Glutamatergic neuron (in vitro differentiated cells): ENCODE measurements at places on chromosomes 12 and 14. TPM values are rescaled to one million over a fixed set of nuclear protein-coding genes. Genes with fewer than 3 reads are reported as not detected.
A peak's percentile ranks its signal among the peaks of the same experiment; 100 is the strongest.

The GZMB gene
- not detected for total RNA-seq

The VRTN gene
- 0.15 TPM for total RNA-seq

DNA sequence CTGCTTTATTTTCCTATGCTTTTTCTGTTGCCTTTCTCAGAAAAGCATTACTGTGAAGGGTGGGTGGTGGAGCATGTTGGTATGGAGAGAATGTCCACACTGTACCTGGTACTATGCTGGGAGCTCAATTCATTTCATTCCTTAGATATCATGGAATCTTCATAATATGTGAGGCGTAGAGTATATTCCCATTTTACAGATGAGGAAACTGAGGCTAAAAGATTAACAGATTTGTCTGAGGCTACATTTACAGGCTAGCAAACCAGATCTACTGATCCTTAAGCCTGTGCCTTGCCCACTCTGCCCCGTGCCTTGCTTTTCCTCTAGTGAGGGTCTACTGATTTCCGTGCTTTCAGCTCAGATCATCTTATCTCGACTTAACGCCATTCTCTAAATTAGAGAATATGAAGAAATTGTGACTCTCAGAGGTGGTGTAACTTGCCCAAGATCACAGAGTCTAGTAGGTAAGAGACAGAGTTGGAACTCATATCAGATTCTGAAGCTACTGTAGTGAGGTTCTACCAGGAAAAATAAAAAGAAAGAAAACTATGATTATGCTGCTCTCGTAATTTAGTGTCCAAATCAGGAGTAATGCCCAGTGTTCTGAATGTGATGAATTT is 5.5 kb downstream of the GLRX5 start:
- DNase-seq: no peak
- H3K36me3 ChIP-seq: no peaks in the 10 kb centered on the region
- H3K4me1 ChIP-seq: peaks cover 30% of the 10 kb centered on the region
- H3K27me3 ChIP-seq: no peaks in the 10 kb centered on the region

The SSTR1 gene
- 8.2 TPM for total RNA-seq

GRCh38 chr14:100078997-100079725 is 13.9 kb downstream of the EVL start:
- peak; percentile 42 for DNase-seq

DNA sequence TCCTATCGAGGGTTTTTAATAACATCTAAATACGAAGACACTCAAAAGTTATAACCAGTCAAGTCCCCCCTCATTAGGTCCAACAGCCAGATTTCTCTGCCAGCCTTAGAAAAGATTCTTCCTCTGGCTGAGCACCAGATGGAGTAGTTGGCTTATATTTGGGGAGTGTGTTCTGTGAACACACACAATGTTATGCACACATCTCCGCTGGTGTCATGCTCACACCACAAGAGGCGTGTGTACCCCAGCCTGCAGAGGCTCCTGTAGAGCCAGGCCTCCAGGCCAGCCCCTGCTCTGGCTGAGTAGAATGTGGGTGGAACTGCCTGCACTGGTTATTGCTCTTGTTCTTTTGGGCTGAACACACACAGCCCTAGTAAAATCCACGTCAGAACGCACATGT is 64.0 kb downstream of the PIWIL1 start:
- H3K36me3 ChIP-seq: no peaks in the 10 kb centered on the region
- H3K4me3 ChIP-seq: no peak overlapping the region
- H3K27me3 ChIP-seq: no peaks in the 10 kb centered on the region
- DNase-seq: no peak
- no peaks in the 10 kb centered on the region for H3K4me1 ChIP-seq

DNA sequence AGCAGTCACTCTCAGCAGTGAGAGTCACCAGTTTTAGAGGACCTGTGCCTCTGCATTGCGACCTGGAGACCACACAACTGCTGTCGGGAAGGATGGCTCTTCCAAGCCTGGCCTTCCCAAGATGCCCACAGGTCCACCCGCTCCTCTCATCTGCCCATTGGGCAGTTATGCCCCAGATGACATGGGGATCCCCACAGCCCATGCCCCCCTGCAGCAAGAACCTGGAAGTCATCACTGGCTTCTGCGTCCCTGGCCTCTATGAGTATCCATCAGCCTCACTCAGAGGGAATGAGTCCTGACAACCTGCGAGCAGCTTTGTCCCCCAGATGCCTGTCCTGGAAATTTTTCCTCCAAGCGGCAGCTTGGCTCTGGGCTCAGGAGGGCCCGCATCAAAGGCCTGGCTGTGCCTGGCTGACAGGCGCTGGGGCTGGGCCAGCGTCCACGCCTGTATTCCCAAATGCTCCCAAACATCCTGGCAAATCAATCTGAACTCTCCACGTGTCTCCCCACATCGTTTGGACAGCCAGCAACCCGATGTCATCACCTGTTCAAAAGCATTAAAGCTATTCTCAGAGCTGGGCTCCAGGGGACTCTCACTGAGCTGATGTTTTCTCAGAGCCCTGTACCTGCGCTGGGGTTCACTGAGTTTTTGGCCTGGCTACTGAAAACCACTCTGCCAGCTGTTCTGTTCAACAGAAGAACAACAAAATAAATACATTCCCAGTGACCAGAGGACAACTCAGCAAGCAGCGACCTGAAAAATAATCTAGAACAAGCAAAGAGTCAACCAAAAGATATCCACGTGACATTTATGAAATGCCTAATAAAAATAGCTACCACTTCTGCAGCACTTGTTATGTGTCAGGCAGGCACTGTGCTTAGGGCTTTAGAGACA is 57.8 kb downstream of the CLMN start:
- no peak overlapping the region for H3K4me3 ChIP-seq
- DNase-seq: no peak
- peaks cover 11% of the 10 kb centered on the region for H3K4me1 ChIP-seq

The FOS gene
- 2.9 TPM for total RNA-seq

The HSPB8 gene
- total RNA-seq: 0.32 TPM

- H3K4me3 ChIP-seq: no peak overlapping the region
- DNase-seq: no peak
- H3K27me3 ChIP-seq: peaks cover 1% of the 10 kb centered on the region
- H3K27ac ChIP-seq: no peak overlapping the region
These were observed 16.2 kb upstream of the PCNX1 start for GRCh38 chr14:70890826-70891659.

- no peaks in the 10 kb centered on the region for H3K36me3 ChIP-seq
- no peaks in the 10 kb centered on the region for H3K4me1 ChIP-seq
- no peak overlapping the region for H3K27ac ChIP-seq
- H3K4me3 ChIP-seq: no peak overlapping the region
These were observed 166.9 kb upstream of the ATXN7L3B start for GRCh38 chr12:74370608-74371216.

The LRTM2 gene
- 14.6 TPM for total RNA-seq

The JAG2 gene
- total RNA-seq: 84.1 TPM

- H3K27ac ChIP-seq: no peak overlapping the region
- H3K36me3 ChIP-seq: peaks cover 12% of the 10 kb centered on the region
- no peak for DNase-seq
- H3K4me1 ChIP-seq: no peaks in the 10 kb centered on the region
These were observed 298.1 kb upstream of the FOXG1 start for GRCh38 chr14:28468191-28469151.

DNA sequence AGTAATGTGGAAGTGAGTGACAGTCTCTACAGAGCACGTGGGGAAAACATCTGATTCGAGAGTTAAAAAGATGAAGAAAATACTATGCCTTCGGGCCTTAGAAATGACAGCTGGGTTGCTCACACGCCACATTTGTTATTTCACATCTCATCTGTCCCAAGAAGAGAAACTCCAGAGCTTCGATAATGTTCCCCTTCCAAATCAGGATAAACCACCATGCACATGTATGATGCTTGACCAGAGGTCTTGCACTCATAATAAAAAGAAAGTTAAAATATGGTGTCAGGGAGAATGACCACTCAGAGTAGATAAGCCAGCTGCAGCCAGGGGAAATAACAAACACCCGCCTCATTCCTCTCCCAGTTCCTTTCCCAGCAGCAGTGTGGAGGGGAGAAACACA is 34.6 kb downstream of the NIN start:
- H3K4me3 ChIP-seq: peak overlapping the region; percentile 69
- no peak for DNase-seq
- peaks cover 61% of the 10 kb centered on the region for H3K4me1 ChIP-seq
- H3K27ac ChIP-seq: peak overlapping the region; percentile 90
- peaks cover 7% of the 10 kb centered on the region for H3K36me3 ChIP-seq

The CLEC2B gene
- total RNA-seq: not detected

The AQP2 gene
- total RNA-seq: not detected

DNA sequence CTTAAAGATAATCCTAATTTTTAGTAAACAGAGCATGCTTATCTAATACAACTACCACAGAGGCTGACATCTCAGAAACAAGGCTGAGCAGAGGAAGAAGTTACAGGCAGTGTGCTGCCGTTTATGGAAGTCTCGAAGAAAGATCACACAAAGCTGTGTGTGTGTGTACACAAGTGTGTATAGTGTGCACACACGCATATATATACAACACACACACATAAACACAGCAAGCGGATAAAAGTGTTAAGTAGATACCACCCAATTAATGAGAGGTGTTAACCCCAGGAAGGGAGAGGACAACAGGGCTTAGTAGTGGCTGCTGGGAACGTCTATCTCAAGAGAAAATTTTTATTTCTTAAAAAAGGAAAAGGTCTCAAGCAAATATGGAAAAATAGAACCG is 15.3 kb downstream of the CCDC88C start:
- H3K4me1 ChIP-seq: peaks cover 34% of the 10 kb centered on the region
- H3K27ac ChIP-seq: no peak overlapping the region
- peaks cover 5% of the 10 kb centered on the region for H3K36me3 ChIP-seq
- no peak for DNase-seq

The OR4E1 gene
- total RNA-seq: not detected

- no peak for DNase-seq
- H3K4me3 ChIP-seq: no peak overlapping the region
- H3K36me3 ChIP-seq: no peaks in the 10 kb centered on the region
- no peaks in the 10 kb centered on the region for H3K4me1 ChIP-seq
These were observed 201.1 kb downstream of the TMEM117 start for GRCh38 chr12:44036875-44037443.

The OAS2 gene
- not detected for total RNA-seq

DNA sequence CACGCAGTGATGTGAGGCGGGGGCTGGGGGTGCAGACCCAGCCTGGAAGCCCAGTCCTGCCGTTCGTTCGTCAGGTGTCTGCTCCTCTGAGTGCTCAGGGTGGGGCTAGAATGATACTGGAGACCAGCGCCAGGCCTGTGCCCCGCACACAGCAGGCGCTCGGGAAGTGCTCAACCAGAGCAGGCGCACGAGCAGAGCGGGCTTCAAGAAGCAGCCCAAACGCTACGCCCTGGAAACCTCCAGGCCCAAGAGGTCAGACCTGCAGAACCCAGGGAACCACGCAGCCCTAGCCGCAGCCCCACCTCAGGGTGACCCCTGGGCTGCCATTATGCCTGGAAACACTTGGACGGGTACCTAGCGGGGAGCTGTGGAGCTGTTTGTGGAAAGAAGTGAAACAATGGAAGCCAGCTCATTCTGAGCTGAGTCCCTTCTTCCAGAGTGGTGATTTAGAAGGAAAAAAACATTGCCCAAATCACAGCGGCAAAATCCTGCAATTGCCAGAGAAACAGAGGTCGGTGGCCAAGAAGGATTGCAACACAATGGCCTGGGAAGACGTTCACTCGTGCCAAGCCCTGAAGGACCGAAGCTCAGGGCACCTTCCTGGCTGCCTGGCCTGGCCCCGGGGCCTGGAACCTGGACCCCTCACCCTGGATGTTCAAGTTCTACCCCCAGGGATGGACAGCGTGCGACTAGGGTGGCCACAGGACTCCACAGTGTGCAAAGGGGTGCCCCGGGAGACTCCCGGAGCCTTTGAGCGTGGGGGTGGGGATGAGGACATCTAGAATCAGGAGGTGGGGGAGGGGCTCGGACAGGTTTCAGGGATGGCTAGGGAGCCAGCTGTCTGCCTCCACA is 40.4 kb upstream of the DIO3 start:
- no peak for DNase-seq
- H3K27ac ChIP-seq: no peak overlapping the region
- no peaks in the 10 kb centered on the region for H3K4me1 ChIP-seq
- H3K4me3 ChIP-seq: no peak overlapping the region
- peaks cover 8% of the 10 kb centered on the region for H3K27me3 ChIP-seq
- H3K36me3 ChIP-seq: peaks cover 5% of the 10 kb centered on the region

DNA sequence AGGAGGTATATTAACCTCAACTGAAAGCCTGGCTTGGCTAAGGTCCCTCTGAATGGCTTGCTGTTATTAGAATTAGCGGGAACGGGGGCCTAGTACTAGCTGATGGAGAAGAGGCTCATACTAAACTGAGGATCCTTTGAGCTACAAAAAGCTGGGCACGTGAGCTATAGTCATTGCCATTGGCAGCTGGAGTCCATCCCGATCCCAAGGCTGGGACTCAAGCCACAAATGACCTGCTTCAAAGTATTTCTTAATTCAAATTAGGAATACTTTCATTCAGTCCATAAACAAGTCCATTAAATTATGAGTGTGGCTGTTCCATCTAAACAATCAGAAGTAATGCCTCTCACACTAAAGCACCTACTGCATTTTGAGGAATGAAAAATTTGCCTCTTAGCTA is 114.5 kb downstream of the DACT1 start:
- H3K4me3 ChIP-seq: no peak overlapping the region
- H3K36me3 ChIP-seq: peaks cover 3% of the 10 kb centered on the region
- H3K27ac ChIP-seq: no peak overlapping the region
- no peak for DNase-seq
- peaks cover 23% of the 10 kb centered on the region for H3K4me1 ChIP-seq

DNA sequence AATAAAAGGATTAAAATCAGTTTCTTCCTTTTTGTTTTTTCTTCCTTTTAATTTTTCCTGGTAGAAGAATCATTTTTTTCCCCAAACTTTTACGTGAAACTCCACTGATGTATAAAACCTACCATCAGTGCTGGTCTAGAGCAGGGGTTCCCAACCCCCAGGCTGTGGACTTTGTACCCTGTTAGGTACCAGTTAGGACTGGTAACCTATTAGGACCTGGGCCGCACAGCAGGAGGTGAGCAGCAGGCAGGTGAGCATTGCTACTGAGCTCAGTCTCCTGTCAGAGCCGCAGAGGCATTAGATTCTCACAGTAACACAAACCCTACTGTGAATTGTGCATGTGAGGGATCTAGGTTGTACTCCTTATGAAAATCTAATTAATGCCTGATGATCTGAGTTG is 10.1 kb downstream of the SMCO2 start:
- no peaks in the 10 kb centered on the region for H3K27me3 ChIP-seq
- H3K4me1 ChIP-seq: peaks cover 3% of the 10 kb centered on the region
- H3K27ac ChIP-seq: no peak overlapping the region

DNA sequence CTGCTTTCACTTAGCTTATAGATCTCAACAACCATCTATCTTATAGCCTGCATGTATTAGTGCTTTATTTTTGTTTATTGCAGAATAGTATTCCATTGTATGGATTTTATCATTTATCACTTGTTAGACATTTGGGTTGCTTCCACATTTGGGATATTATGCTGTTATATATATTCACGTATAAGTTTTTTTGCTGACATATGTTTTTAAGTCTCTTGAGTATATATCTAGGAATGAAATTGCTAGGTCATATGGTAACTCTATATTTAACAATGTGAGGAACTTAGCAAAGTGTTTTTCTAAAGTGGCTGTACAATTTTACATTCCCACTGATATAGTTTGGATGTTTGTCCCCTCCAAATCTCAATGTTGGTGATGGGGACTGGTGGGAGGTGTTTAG is 208.1 kb downstream of the CPNE8 start:
- no peak for DNase-seq
- H3K4me3 ChIP-seq: no peak overlapping the region
- H3K4me1 ChIP-seq: no peaks in the 10 kb centered on the region
- no peaks in the 10 kb centered on the region for H3K27me3 ChIP-seq
- no peak overlapping the region for H3K27ac ChIP-seq
- H3K36me3 ChIP-seq: no peaks in the 10 kb centered on the region

The FAM181A gene
- not detected for total RNA-seq
